IMR-90 (cell line): ENCODE measurements at places on chromosomes 4 and X. TPM values are rescaled to one million over a fixed set of nuclear protein-coding genes. Genes with fewer than 3 reads are reported as not detected.
A peak's percentile ranks its signal among the peaks of the same experiment; 100 is the strongest.

- DNase-seq: peak; percentile 43
These were observed 102.8 kb downstream of the CBR4 start for GRCh38 chr4:168907119-168907698.

DNA sequence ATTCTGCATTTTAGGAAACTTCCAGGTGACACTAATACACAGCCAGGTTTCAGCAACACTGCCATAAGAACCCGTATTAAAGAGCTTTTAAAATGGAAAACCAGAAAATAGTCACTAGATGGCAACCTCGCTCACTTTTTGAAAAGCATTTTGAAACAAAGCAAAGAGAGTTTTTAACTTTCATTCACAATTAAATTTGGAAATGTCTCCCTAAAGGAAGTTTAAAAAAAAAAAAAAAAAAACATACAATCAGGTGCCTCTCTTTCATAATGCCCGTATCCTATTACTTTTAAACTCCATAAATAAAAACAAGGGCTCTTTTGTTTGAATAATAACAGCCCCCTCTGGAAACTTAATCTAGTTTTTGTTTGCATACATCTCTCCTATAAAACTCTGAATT, 20.3 kb downstream of the MEPE start:
- DNase-seq: peak; percentile 51

DNA sequence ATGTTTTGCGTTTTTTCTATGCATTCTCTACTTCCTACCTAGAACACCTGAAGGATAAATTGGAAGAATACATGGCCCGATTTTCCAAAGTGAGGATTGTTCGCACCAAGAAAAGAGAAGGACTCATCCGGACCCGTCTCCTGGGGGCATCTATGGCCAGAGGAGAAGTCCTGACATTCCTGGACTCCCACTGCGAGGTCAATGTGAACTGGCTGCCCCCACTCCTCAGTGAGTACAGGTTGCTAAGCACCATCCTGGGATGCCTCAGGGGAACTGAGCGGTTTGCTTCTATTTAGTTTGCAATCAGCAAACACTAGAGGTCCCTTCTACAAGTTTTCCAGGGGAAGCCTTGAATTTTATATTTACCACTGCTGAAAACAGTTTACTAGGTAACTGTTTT, 359.3 kb upstream of the GALNT7 start:
- DNase-seq: no peak

GRCh38 chr4:72761368-72762038, 192.5 kb upstream of the ADAMTS3 start:
- DNase-seq: no peak

DNA sequence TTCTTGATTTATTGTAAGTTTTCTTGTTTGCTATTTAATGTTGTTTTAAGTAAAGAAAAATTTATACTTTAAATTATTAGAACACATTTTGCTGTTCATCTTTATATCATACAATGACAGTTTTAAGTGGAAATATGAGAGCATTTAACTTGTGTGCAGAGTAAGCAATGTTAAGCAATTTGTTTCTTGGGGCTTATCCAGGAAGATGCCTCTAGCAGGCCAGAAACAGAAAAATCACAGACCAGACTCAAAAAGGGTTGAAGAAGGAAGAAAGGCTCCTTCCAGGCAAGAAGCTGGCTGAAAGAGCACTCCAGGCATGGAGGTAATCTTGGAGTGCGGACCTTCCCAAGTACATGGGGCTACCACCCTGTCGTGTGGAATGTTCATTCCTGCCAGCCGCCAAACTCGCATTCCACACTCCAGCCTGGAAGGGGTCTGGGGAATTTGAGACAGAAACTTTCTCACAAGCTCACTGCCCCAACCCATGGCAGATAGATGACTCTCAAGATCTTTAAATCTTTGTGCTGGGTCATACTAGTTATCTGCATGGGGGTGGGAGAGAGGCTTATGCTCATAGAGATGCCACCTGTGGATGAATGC, 1521.3 kb upstream of the AGA start:
- no peak for DNase-seq

DNA sequence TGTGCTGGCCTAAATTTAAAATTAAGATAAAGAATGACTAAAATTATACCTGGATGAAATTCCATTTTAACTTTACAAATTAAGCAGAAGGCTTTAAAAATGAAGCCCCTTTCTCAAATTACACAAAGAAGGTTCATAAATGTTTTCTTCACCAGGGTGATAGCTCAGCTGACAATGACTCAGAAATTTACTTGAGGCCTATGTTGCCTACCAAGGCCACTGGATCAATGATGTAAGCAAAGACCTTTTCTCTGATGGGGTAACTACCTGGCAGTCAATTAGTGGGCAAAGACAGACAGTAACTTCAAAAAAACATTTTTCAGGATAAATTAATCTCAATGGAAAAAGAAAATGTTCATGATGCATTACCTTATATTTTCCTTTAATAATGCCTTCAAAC, 23.9 kb upstream of the GPR34 start:
- DNase-seq: peak; percentile 19

- DNase-seq: no peak
These were observed 143.5 kb upstream of the PBDC1 start for GRCh38 chrX:76029385-76029784.

- peak; percentile 88 for DNase-seq
These were observed 56.7 kb upstream of the RASSF6 start for GRCh38 chr4:73676861-73677323.

DNA sequence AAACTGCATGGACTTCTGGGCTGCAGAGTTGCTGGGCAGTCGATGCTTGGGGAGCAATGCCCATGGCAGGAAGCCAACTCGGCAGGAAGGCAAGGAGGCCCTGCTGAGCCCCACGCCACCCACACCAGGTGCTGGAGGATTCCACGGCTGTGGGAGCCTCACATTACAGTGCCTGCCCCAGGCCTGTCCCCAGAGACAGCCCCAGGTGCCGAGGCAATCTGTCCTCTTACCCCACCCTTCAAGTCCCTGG, 53.9 kb downstream of the HMX1 start:
- DNase-seq: no peak

DNA sequence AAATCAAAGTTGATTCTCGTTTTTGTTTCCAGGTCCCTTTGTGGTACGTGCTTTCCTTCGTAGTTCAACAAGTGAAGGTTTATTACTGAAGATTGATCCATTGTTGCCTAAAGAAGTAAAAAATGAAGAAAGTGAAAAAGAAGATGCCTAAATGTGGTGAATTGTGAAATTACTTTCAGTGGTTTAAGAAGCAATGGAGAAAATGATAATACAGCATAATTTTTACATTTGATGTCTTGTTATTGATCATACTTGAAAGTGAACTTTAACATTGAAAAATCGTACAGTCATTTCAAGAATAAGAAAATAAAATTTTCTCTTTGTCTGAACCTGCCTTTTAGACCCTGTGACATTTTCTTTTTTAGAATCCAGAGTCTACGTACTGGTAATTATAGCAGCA, 89.8 kb downstream of the MRPL1 start:
- no peak for DNase-seq

GRCh38 chr4:7999695-8000094, 60.0 kb upstream of the AFAP1 start:
- DNase-seq: no peak

- no peak for DNase-seq
These were observed 20.2 kb upstream of the MGST2 start for GRCh38 chr4:139645458-139645857.

DNA sequence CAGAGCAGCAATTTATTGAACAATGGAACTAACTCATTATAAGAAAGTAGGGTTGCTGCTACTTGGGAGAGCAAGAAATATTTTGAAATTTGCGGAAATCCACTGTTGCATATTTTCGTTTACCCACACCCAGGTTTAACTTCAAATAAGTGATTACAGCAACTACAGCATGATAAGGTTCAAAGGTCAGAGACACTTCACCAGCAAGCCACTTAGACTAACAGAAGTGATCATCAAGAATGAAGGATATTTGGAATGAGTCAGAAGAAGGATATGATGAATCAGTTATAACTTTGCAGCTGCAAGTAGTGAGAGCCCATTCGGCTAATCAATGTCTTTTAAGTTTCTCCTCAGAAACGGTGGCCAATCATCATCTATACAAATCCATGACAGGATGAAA, 199.3 kb downstream of the TMA16 start:
- DNase-seq: peak; percentile 87

- no peak for DNase-seq
These were observed 4.7 kb downstream of the SLC25A6 start for GRCh38 chrX:1387141-1387776.

- no peak for DNase-seq
These were observed 98.8 kb upstream of the EGFL6 start for GRCh38 chrX:13470685-13470977.

- peak; percentile 28 for DNase-seq
These were observed 53.5 kb downstream of the DCLK2 start for GRCh38 chr4:150131581-150132228.

GRCh38 chr4:48038666-48039065, 22.1 kb downstream of the NIPAL1 start:
- no peak for DNase-seq

GRCh38 chr4:143240939-143241679, 56.4 kb downstream of the USP38 start:
- peak; percentile 22 for DNase-seq

GRCh38 chr4:2094545-2094944, 35.4 kb downstream of the NAT8L start:
- DNase-seq: no peak

GRCh38 chr4:23889391-23889790, 456 bp downstream of the PPARGC1A start:
- DNase-seq: no peak

- DNase-seq: no peak
These were observed 194.2 kb downstream of the MAD2L1 start for GRCh38 chr4:119872371-119873016.

DNA sequence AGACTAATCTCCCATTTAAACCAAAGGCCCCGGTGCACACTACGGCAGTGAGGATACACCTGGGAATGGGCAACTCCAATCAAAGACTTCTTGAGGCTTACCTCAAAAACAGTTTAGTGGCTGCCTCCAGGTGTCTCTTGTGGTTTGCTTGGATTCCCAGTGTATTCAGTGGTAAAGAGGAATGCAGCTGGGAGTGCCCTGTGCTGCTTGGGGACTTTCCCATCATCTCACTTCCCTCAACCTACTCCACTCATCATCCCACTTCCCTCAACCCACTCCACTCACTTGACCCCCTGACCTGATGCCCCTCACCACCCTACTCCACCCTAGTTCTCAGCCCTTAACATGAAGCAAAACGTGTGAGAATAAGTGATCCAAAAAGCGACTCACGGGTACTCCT, 177.3 kb upstream of the ETNPPL start:
- peak; percentile 3 for DNase-seq

GRCh38 chr4:18923496-18924161, 902.1 kb upstream of the LCORL start:
- DNase-seq: no peak

- peak; percentile 61 for DNase-seq
These were observed 448.6 kb downstream of the PCDH18 start for GRCh38 chr4:137083571-137084135.

DNA sequence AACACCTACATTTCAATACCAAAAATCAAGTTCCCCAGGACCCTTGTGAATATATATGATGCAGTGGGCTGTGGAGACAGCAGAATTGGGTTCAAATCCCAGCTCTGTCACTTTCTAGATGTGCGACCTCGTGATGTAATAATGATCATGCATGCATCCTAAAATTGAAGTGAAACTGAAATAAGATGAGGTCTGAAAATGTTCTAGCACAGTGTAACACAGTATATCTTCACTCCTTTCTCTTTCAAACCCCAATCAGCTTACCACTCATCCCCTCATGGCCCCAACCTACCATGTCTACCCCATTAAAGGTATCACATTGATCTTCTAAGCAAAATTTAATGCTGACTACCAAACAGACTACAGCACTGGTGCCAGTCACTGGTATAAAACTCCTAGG, 69.9 kb upstream of the BRS3 start:
- DNase-seq: no peak

- peak; percentile 33 for DNase-seq
These were observed 32.7 kb downstream of the TMSB4X start for GRCh38 chrX:13007519-13008188.

GRCh38 chr4:123770884-123771283, 374.3 kb downstream of the SPRY1 start:
- DNase-seq: no peak

DNA sequence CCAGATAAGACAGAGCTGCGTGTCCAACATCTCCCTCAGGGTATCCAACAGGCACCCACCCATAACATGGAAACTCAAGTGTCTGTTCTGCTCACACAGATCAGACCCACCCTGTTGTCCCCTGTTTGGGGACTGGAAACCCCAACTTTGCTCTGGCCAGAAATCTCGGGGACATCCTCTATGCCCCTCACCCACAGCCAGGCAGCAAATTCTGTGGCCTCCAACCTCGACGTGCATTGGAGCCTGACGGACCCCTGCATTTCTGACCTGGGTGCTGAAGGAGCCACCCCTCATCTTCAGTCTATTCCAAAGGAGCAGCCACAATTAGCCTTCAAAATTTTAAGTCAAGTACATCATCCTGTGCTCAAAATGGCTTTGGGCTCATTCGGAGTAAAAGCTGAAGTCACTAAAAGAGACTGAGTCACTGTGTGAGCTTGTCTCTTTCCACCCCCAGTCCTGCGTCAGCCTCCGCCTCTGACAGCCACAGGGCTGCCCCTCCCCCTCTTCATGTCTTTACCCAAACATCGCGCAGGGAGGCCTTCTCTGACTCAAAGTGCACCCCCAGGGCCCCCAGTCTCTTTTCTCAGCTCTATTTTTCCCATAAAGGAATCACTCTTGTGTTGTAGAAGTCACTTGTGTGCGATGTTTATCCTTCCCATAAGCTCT, 24.4 kb upstream of the PDE6B start:
- DNase-seq: no peak

DNA sequence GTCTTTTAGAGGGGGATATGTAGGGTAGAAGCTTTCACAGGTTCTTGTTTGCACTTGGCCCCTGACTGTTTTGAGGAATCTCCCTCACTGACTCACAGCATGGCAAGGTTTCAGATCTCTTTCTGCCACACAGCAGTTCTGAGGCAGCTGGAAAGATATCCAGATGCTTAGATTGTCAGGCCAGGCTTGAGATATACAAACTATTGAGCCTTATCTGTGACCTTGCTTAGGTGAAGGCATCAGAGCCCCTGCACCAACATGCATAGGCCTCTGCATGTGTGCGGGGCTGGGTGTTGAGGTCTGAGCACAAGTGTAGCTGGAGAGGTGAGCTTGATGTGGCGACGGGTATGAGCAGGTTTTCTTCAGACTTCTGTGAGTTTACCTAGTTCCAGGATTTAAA, 80.9 kb upstream of the MSANTD1 start:
- DNase-seq: peak; percentile 76

GRCh38 chr4:75634951-75635350, 4.6 kb upstream of the CDKL2 start:
- peak; percentile 68 for DNase-seq

Gene PGAM4
- polyA plus RNA-seq: 0.46 TPM in 1 of 2 replicates, not detected in the other

Gene CT45A5
- not detected in 2 replicates for polyA plus RNA-seq

Gene FSTL5
- not detected in 2 replicates for polyA plus RNA-seq

Gene ADH1C
- polyA plus RNA-seq: 0.26 TPM in 1 of 2 replicates, not detected in the other

Gene ERAS
- polyA plus RNA-seq: not detected in 2 replicates

Gene MGAT4D
- not detected in 2 replicates for polyA plus RNA-seq

Gene TRIM2
- polyA plus RNA-seq: 15.9 and 16.0 TPM in 2 replicates

Gene CLDN2
- 0.03 TPM in 2 replicates for polyA plus RNA-seq

Gene EDNRA
- polyA plus RNA-seq: 3.8 TPM in 2 replicates

Gene PRR32
- polyA plus RNA-seq: not detected in 2 replicates

Gene PCDH11X
- 0.01 and 0.02 TPM in 2 replicates for polyA plus RNA-seq

Gene ARL9
- 0.49 and 0.51 TPM in 2 replicates for polyA plus RNA-seq

Gene GPR143
- 0.07 and 0.10 TPM in 2 replicates for polyA plus RNA-seq

Gene COX7B2
- polyA plus RNA-seq: not detected in 2 replicates

Gene ZNF732
- not detected in 2 replicates for polyA plus RNA-seq

Gene SMIM31
- polyA plus RNA-seq: not detected in 2 replicates

Gene ITIH6
- polyA plus RNA-seq: not detected in 2 replicates

Gene TMEM144
- polyA plus RNA-seq: 0.39 and 0.58 TPM in 2 replicates

Gene GAGE12F
- polyA plus RNA-seq: not detected in 2 replicates

Gene RPGR
- 1.1 and 2.2 TPM in 2 replicates for polyA plus RNA-seq
